Stimulated activated CD4-positive, alpha-beta T cell treated with anti-CD3 and anti-CD28 coated beads, TNF-alpha, amount 100 ng/mL, for 1 hour (primary cell): ENCODE measurements at places on chromosomes 3 and 15.

- DNase-seq, result no peak
Measured at GRCh38 chr3:113297287-113297686, 85.9 kb downstream of the BOC start.

GRCh38 chr3:151145713-151146070 is 57.3 kb downstream of the GPR171 start:
- no peak for DNase-seq

DNA sequence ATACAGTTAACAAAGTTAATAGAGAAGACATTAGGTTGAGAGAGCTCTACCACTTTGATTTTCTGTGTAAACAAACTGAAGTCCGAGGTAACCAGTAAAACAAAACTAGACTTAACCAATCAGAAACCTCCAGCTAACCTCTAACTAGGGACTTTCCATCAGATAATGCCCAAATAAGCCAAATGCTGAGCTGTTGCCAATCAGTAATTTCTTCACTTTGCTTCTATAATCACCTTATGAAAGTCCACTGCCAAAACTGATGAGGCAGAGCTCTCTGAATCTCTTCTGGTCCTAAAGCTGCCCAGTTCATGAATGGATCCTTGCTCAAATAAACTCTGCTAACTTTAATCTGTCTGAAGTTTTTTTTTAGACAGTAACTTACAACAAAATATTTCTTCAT is 448.0 kb upstream of the NECTIN3 start:
- DNase-seq, result no peak

DNA sequence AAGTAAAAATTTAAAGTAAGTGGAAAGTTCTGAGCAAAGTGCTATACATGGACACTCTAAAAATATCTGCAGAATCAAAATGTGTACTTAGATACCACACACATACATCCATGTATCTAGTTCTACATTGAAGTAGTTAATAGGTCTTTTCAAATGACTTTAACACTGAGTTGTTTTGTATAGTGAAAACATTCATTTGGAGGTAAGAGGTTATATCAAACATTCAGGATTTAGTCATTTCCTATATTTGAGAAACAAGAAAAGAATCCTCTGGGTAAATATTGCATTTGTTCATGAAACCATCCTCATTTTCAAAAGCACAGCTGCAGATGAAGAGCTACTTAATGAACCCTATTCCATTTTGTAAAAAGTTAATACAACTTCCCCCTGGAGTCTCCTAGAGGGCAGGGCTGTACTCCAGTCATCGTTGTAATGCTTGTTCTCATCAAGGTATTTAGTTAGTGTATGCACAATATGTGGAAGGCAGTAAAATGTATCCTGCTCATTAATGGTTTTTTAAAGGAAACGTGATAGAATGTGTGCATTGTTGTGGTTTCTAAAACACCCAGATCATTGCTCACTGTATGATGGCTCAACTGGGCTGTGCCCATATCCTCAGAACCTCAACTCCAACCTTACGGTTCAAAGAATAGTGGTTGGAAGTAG is 26.2 kb downstream of the ARPP21 start:
- DNase-seq, result no peak

- DNase-seq, result no peak
Measured at GRCh38 chr3:179236669-179237301, 14.1 kb downstream of the KCNMB3 start.

GRCh38 chr3:131806736-131807135 is 228.1 kb downstream of the CPNE4 start:
- no peak for DNase-seq

- no peak for DNase-seq
Measured at GRCh38 chr3:89049119-89049518, 58.3 kb upstream of the EPHA3 start.

DNA sequence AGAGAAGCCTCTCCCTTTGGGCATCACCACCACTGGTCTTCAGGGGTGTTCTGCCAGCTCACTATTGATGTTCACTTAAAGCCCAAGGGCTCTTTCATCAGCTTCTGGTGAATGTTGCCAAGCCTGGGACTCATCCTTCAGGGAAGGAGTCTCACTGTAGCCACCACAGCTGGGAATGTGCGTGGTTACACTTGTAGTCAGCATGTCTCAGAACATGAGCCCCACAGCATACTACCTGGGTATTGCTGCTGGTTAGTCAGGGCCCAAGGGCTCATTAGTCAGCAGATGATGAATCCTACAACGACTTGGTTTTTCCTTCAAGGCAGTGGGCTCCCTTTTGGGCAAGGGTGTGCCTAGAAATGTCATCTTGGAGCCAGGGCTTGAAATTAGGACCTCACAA is 412.9 kb downstream of the VGLL3 start:
- DNase-seq, result no peak

- DNase-seq, result no peak
Measured at GRCh38 chr3:124442463-124442862, 287.8 kb upstream of the UMPS start.

- DNase-seq, result no peak
Measured at GRCh38 chr3:24387000-24387399, 107.7 kb downstream of the THRB start.

- no peak for DNase-seq
Measured at GRCh38 chr3:159787178-159787574, 201.5 kb upstream of the IL12A start.

DNA sequence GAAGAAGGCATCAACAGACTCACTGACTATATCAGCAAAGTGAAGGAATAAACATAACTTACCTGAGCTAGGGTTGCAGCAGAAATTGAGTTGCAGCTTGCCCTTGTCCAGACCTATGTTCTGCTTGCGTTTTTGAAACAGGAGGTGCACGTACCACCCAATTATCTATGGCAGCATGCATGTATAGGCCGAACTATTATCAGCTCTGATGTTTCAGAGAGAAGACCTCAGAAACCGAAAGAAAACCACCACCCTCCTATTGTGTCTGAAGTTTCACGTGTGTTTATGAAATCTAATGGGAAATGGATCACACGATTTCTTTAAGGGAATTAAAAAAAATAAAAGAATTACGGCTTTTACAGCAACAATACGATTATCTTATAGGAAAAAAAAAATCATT is 17.8 kb downstream of the LMOD3 start:
- DNase-seq, result no peak

GRCh38 chr3:160381470-160381869 is 17.6 kb downstream of the IFT80 start:
- DNase-seq, result no peak

- no peak for DNase-seq
Measured at GRCh38 chr15:25774871-25775270, 88.3 kb downstream of the ATP10A start.

GRCh38 chr3:177681852-177682251 is 484.6 kb upstream of the TBL1XR1 start:
- DNase-seq, result no peak

- no peak for DNase-seq
Measured at GRCh38 chr3:98695796-98696195, 67.3 kb upstream of the ST3GAL6 start.

GRCh38 chr15:45136378-45136764 is 6.6 kb downstream of the DUOX1 start:
- DNase-seq, result no peak

- DNase-seq, result no peak
Measured at GRCh38 chr3:64856977-64857516, 169.2 kb upstream of the ADAMTS9 start.

- no peak for DNase-seq
Measured at GRCh38 chr3:127224118-127224517, 31.2 kb downstream of the PRR23E start.

DNA sequence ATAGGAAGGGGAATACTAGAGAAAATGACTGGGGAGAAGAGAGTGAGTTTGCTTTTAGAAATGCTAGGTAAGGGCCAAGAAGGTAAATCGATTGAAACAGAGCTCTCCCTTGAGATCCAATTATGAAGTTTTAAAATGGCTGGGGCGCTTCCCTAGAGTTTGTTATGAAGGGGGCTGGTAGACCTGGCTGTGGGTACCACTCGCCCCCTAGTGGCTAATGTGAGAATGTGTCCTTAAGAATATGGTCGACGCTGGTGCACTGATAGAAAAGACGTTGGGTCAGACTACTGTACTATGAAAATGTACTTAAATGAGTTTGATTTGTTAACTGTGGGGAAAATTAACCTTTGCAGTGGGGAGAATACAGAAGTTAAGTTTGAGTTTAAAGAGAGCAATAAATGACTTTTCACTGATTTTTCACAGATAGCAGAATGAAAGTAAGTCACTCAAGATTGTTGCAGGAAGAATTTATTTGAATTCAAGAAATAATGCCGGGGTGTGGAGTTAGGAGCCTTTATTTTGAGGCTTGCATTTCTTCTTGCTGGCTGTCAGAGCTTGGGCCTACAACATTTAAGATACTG is 9.2 kb downstream of the TMPRSS7 start:
- DNase-seq, result peak; percentile 7

DNA sequence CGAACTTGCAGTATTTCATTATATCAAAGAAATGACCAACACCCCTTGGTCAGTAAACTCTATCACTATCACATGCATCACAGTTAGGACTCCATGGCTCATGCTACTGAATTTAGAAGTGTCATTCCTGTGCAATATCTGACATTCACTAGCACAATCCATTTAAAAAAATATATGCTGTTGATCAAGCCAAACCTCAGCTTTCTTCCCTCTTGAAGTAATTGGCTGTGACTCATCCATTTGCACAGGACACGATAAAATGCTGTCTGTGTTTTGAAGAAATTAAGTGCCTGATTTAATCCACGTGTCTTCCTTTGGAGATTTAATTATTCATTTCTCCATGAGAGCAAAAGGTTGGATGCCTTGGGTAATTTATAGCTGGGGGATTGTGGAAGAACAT is 38.9 kb downstream of the CPNE4 start:
- no peak for DNase-seq

DNA sequence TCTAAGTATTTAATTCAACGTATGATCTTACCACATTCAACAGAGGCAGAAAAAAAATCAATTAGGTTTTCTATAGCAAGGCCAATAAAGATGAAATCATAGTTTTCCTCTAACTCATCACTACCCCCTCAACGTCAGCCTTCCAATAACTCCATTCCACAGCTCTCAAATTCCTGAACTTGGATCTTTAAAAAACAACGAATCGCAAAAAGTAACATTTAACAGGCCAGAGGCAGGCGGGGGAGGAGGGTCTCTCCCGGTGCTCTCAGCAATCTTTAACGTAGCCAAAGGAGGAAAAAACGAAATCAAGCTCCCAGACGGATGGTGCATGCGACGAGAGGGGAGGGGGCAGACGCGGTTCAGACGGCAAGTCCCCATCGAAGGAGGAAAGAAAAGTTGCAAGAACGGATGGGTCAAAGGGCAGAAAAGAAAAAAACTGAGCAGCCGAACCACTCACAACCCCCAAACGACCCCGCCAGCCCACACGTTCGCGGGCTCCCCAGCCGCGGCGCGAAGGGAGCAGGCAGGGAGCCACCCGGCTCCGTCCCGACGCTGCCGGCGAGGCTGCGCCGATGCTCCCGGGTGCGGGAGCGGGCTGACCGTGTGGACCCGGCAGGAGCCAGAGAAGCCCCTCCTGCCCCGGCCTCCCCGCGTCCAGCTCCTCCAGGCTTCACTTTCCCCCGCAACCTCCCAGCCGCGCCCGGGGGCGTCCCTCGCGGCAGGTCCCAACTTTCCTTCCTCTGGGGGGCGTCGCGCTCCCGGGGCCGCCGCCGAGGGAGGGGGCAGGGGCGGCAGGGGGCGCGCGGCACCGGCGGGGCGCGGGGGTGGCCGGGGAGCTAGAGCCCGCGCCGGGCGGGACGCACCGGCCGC is 703 bp downstream of the PEAK1 start:
- DNase-seq, result peak; percentile 39

DNA sequence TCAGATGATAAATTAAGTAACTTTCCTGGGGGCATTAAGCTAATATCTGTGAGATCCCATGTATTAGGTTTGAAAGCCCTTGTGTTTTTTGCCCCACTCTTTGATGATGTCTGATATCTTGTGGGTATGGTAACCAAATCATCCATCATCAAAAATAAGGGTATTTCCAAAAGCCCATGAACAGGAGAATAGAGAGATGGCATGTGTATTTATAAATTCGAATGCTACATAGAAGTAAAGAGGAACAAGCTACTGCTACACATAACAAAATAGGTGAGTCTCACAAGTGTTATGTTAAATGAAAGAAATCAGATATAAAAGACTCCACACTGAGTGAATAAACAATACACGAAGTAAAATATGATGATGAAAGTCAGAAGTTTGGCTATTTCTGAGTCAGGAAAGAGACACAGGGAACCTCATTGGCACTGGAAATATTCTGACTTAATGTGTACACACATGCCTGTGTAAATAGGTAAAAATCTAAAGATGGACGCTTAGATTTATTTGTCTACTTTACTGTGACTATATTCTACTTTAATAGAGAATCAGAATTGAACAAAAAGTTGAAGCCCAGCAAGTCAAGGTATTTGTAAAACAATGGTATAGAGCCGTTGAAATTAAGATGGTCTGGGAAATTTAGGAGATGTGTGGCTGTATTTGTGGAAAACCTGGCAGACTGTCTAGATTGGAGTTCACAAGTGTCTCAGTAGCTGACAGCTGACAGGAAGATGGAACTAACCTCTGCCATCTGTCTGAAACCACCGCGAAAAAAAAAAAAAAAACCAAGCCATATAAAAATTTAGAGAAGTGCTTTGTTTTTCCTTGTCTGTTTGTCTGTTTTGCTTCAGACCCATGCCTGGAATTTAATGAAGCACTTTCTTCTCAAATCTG is 111.0 kb upstream of the TGFBR2 start:
- DNase-seq, result no peak

DNA sequence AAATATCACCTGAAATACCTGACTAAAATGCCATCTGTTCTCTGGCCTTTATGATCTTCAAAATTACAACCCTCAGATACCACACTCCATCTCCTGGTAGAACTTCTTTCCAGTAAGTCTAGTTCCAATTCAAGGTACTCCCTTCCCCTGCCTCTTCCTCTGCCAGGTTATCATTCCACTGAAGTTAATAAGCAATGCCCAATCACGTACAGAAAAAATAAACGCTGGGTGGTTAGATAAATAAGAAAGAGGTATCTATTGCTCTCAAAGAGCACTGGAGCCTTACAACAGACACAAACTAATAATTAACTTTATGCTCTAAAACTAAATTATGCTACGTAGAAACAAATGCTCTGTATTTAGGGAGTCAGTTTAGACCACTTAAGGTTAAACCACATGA is 112.5 kb downstream of the MYO9A start:
- DNase-seq, result no peak

DNA sequence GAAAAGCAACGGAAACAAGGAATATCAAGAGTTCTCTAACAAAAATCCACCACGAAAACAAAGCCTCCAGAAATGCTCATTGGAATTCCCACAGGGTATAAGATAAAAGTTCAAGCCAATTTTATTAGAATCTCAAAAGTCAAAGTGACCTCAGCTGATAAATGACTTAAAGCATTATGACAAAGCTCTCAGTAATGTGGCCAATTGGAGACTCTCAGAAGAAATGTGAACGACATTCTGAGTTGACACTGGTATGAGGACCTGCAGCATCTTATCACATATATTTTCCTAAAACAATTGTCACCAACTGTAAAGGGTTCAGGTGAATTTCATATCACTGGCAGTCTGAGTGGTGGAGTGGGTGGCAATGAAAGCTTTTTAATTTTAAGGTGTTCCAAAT is 199.1 kb downstream of the FOXP1 start:
- no peak for DNase-seq

GRCh38 chr3:20458994-20459716 is 273.1 kb upstream of the SGO1 start:
- DNase-seq, result no peak

GRCh38 chr15:62173215-62173614 is 8.1 kb upstream of the C2CD4B start:
- DNase-seq, result no peak

- DNase-seq, result no peak
Measured at GRCh38 chr15:78654272-78654671, 13.3 kb upstream of the CHRNB4 start.
